ENCODE measurements at places on chromosomes 2 and 18.

GRCh38 chr2:134900151-134900550 lies 18.5 kb upstream of the CCNT2 start:
- DNase-seq, result no peak

GRCh38 chr2:236236559-236237452 lies 27.4 kb downstream of the ASB18 start:
- DNase-seq, result no peak

- no peak for DNase-seq
Measured at GRCh38 chr2:15096873-15097272, 464.3 kb downstream of the NBAS start.

- no peak for DNase-seq
Measured at GRCh38 chr2:163491850-163492249, 244.0 kb downstream of the FIGN start.

DNA sequence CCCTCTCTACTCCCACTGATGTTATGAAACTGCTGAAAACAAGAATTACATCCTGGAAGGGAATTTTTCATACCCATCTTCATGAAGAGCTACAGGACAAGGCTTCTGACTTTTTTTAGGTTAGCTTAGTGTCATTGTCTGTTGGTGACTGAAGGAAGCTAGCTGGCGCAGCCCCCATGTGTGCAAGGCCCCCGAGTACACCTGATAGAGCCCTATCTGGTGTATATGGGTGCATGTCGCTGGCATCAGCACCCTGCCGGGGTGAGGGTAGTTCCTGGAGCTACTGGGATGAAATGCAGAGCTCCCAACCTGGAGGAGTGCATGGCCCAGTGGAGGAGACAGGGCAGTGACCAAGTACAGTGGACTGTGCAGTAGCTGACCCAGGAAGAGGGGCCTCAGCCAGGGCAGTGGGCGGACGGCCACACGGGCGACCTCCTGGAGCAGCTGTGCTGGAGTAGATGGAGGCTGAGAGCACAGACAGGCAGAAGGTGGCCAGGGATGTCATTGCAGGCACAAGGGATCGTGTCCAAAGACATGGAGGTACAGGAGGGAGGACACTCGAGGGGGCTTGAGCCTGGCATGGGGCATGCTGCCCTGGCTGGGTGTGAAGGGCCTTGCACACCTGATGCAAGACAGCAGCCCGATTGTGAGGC lies 12.1 kb downstream of the IMPA2 start:
- no peak for DNase-seq

- no peak for DNase-seq
Measured at GRCh38 chr18:47415881-47416280, 164.4 kb upstream of the SKOR2 start.

- DNase-seq, result no peak
Measured at GRCh38 chr18:10453261-10453805, 1.1 kb upstream of the APCDD1 start.

- no peak for DNase-seq
Measured at GRCh38 chr2:217262911-217263310, 403.0 kb upstream of the TNP1 start.

DNA sequence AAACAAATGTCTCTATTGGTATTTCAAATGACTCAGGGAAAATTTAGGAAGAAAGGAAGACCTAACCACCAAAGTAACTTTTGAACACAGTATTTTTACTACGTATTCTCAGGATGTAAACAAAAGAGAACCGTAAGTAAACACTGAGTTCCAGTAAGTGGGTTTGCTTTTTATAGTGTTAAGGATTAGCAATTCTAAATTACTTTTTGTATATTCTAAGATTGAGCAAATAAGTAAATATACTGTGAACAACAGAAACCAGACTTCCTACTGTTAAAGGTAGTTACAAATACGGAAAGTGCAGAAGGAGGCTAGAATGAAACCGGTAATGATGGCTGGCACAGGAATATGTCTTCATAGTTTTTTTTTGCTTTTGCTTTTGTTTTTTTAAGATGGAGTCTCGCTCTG lies 31.5 kb downstream of the SESTD1 start:
- DNase-seq, result no peak

- no peak for DNase-seq
Measured at GRCh38 chr2:229050133-229050532, 221.0 kb downstream of the PID1 start.

DNA sequence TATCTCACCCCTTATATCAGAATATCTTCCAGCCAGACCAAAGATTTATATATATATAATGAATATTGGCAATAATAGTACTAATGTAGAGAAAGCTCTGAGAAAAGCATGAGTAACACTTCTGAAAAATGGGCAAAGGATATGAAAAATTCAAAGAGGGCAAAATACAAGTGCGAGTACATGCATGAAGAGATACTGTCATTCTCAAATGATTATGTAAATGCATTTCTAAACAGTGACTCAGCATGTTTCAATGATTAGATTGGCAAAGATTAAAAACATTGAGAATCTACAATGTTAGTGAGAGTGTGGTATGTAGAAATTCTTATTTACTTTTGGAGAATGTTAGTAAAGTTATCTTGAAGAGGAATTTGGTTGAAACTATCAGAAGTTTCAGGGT lies 118.3 kb upstream of the NEDD4L start:
- DNase-seq, result no peak

- DNase-seq, result no peak
Measured at GRCh38 chr2:88443353-88443938, 9.0 kb downstream of the FOXI3 start.

DNA sequence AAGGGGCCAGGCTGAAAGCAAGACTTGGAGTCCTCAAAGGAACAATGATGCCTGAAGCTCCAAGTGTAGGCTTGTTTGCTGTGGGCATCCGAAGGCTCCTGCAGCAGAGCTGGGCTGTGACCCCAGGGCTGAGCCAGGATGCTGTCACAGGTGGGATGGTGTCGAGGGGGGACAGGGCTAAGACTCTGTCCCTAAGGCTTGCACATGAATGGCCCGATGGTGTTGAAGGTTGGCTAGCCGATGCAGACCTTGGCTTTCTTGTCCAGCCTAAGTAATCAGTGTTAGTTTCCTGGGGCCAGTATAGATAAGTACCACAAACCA lies 251.0 kb downstream of the NDUFA10 start:
- no peak for DNase-seq

DNA sequence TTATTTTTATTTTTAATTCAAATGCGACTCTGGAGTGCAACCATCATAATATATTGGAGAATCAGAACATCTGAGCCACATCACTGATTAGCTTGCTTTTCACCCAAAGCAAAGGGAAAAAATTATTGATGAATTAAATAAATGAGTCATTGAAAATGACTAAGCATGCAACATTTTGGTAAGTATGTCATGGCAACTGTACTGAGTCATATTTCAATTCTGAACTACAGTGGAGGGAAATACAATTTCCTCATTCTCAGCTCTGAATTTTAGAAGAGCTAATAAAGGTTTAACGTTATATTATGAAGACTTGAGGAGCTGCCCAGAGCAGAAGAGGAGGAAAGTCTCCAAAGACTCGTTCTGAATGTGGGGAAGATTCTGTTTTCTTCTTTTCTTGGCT lies 89.6 kb upstream of the CCDC68 start:
- no peak for DNase-seq

DNA sequence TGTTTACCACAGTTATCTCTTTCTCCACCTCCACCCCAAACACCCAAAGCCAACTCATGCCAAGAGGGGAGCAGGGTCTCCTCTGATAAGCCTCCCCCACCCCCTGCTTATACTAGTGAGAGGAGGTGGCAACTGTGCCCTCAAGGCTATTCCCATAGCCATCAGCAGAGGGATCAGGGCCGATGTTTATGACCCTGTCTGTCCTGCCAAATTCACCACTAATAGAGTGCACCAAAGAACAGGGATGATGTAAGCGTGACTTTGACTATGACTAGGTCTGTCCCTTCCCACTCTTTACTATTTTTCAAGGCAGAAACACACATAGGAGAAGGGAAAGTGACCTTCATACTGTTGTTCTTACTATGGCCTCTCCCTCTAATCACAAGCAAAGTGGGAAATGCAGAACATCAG lies 74.6 kb downstream of the CLHC1 start:
- DNase-seq, result no peak

DNA sequence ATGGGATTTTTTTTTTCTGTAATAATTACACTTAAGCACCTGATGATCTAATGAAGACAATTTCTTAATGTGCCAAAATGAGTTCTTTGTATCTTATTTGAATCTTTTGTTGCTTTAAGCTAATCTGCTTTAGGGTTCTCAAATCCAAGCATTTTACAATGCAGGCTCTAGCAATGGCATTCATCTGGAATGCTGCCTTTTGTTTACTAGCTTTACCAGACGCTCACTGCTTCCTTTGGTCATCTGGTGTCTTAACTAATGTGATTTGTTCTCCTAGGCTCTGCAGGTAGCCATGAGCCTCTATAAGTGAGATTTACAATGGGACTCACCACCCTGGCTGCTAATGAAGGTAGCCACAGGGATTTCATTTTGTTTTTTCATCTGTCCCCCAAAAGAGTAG lies 100.3 kb downstream of the GREB1L start:
- no peak for DNase-seq

DNA sequence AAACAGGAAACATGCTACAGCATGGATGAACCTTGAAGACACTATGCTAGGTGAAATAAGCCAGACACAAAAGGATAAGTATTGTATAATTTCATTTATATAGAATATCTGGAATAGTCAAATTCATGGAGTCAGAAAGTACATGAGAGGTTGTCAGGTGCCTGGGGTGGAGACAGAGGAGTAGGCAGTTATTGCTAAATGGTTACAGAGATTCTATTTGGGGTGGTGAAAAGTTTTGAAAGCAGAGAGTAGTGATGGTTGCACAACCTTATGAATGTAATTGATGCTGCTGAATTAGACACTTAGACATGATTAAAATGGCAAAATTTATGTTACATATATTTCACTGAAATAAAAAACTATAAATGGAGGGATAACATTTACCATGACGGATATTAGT lies 197.4 kb downstream of the VAPA start:
- DNase-seq, result no peak

- no peak for DNase-seq
Measured at GRCh38 chr2:96930351-96931010, 55.9 kb downstream of the FAM178B start.

DNA sequence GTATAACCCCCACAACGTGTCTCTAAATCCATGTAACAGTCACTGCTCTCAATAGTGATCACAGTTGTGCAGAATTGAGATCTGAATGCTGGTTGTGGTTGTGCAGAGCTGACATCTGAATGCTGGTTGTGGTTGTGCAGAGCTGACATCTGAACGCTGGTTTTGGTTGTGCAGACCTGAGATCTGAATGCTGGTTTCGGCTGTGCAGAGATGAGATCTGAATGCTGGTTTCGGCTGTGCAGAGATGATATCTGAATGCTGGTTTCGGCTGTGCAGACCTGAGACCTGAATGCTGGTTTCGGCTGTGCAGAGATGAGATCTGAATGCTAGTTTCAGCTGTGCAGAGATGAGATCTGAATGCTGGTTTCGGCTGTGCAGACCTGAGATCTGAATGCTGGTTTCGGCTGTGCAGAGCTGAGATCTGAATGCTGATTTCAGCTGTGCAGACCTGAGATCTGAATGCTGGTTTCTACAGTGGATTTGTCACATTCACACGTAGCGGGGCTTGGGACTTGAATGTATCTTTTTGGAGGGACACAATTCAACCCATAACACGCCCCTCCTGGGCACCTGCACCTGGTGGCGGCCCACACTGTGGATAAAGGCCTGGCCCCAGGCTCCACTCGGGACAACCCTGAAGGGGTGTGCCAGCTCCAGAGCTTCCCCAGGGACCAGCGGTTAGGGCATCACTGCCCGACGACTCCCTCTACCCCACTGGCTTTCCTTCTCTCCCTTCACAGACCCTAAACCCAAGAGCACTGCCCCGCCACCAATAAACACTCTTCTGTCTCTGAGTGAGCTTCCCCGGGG lies 51.1 kb upstream of the SLC66A3 start:
- peak; percentile 39 for DNase-seq

DNA sequence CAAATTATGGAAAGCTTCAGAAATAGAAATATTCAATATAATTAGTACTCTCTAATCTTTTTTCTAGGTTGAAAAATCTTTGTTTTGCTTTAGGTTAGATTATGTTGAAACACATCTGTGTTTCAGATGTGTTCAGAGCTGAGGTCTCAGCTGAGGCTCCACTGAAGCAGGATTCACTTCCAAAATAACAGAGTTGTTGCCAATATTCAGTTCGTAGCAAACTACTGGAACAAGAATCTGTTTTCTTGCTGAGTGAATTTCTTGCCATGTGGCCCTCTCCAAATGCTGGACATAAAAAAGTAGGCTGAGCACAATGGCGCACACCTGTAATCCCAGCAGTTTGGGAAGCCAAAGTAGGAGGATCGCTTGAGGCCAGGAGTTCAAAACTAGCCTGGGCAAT lies 8.7 kb downstream of the PHOSPHO2 start:
- no peak for DNase-seq

GRCh38 chr2:121376535-121377250 lies 91.7 kb upstream of the TFCP2L1 start:
- DNase-seq, result no peak

GRCh38 chr2:27378096-27378808 lies 2.3 kb downstream of the ZNF513 start:
- no peak for DNase-seq

DNA sequence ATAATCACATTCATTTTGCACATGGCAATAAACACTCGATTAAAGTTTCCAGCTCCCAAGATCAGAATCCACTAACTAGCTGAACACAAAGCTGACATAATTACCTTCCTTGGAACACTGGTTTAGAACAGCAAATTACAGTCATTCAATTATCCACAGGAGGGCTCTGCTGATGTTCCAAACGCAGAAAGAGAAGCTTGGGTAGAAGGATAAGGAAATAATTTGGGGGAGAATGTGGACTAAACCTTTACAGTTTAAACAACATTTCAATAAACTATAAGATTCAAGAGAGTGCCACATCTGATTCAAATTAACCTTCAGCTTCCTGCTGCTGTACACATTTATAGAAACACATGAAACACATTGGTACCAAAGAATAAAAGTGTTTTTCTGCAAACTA lies 67.8 kb upstream of the ARL4C start:
- no peak for DNase-seq

GRCh38 chr2:63000801-63001200 lies 49.8 kb upstream of the OTX1 start:
- DNase-seq, result no peak
